ENCODE measurements at places on chromosomes 7 and 10. TPM values are rescaled to one million over a fixed set of nuclear protein-coding genes. Genes with fewer than 3 reads are reported as not detected.

The SH2D4B gene
- 0.09 TPM for total RNA-seq

The NEUROD6 gene
- not detected for total RNA-seq

- H3K27ac ChIP-seq, result peak overlapping the region; percentile 71
- H3K36me3 ChIP-seq, result peaks cover 2% of the 10 kb centered on the region
- peaks cover 5% of the 10 kb centered on the region for H3K4me1 ChIP-seq
- peak; percentile 53 for DNase-seq
- no peak overlapping the region for H3K4me3 ChIP-seq
Measured at GRCh38 chr7:47088329-47089067, 493.4 kb downstream of the TNS3 start.

The SLC4A2 gene
- 139 TPM for total RNA-seq

DNA sequence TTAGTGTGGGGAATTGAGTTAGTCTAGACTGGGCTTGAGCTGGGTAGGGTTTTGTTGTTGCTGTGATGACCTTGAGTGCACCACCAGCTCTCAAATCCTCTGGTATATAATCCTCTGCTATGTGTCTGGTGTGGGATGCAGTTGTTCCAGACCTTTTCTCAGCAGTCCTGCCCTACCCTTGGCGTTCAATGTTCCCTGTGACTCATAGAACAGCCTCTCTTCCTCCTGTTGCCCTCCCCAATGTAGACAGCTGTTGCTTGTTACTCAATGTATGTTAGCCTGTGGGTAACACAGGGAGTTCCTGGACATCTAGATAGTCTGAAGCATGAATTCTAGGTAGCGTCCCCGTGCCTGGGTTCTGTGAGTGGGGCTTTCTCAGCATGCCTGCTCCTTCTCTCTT, 19.8 kb downstream of the ACBD7 start:
- DNase-seq, result no peak
- H3K36me3 ChIP-seq, result peaks cover 24% of the 10 kb centered on the region
- no peak overlapping the region for H3K27ac ChIP-seq

GRCh38 chr10:93482145-93482834, at the start of gene MYOF:
TSS of gene MYOF (minus strand) at chr10:93482334. CDS start at chr10:93482194, 140 bp downstream.
- peak within 1 kb of the TSS; percentile 87 for H3K4me3 ChIP-seq
- peaks cover 17% of the 10 kb centered on the region for H3K27me3 ChIP-seq
- DNase-seq, result no peak
- peak within 1 kb of the TSS; percentile 30 for H3K27ac ChIP-seq
- peaks cover 15% of the 10 kb centered on the region for H3K4me1 ChIP-seq

The PDZD7 gene
- 0.50 TPM for total RNA-seq

The OR9A2 gene
- not detected for total RNA-seq

- no peak overlapping the region for H3K27ac ChIP-seq
- no peak for DNase-seq
- H3K4me1 ChIP-seq, result peaks cover 14% of the 10 kb centered on the region
- no peaks in the 10 kb centered on the region for H3K36me3 ChIP-seq
- no peaks in the 10 kb centered on the region for H3K27me3 ChIP-seq
- H3K4me3 ChIP-seq, result no peak overlapping the region
Measured at GRCh38 chr10:122495406-122496340, 34.3 kb downstream of the HTRA1 start.

The MCM10 gene
- total RNA-seq, result 76.3 TPM

DNA sequence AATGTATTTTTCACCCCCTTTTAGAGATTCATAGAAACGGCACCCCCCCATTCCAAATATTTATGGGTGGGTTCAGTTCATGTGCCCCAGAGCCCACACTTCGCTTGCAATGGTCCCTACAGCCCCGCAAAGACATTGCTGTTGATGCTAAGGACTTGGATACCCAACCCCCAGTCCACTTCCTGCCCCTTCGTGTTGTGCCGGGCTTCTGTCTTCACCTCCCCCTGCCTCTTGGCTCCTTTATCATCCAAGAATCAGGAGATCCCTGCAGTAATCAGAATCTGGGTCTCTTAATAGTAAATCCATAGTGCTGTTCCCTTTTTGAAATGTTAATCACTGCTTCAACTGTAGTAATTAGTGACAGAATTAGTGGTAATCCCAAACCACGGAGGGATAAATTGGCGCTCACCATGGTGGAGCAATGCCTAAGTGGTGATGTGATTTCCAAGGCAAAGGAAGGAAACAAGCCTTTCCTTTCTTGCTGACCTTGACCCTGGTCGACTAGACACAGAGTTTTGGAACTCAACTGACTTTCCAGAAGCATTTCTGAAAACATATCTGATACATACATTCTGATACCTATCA, 67.7 kb downstream of the HK1 start:
- H3K27me3 ChIP-seq, result no peaks in the 10 kb centered on the region
- H3K4me3 ChIP-seq, result no peak overlapping the region
- peaks cover 12% of the 10 kb centered on the region for H3K36me3 ChIP-seq
- peak overlapping the region; percentile 27 for H3K27ac ChIP-seq
- no peak for DNase-seq
- H3K4me1 ChIP-seq, result peaks cover 43% of the 10 kb centered on the region

DNA sequence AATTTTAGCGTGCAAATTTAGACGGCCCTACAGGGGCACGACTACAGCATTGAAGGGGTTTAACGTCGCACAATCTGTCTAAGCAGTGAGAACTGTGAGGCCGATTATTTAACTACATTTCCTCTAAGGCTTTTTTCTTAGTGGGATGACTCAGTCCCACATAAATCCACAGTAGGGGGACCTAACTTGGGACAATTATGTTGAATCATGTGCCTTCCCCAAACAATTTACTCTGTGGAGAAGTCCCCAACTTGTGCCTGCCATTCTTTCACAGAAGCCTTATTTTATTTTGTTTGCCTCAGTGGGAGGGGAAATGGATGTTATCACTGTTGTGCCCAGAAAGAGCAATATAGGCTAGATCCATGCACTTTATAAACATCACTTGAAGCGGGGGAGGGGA, 80.3 kb upstream of the CDCA7L start:
- no peak overlapping the region for H3K4me3 ChIP-seq
- H3K27ac ChIP-seq, result no peak overlapping the region
- H3K27me3 ChIP-seq, result peaks cover 4% of the 10 kb centered on the region
- no peak for DNase-seq
- peaks cover 5% of the 10 kb centered on the region for H3K36me3 ChIP-seq

- DNase-seq, result no peak
- H3K4me3 ChIP-seq, result no peak overlapping the region
- H3K27me3 ChIP-seq, result no peaks in the 10 kb centered on the region
- H3K36me3 ChIP-seq, result peaks cover 15% of the 10 kb centered on the region
- H3K27ac ChIP-seq, result no peak overlapping the region
Measured at GRCh38 chr7:74561898-74562613, 95.5 kb upstream of the GTF2I start.

DNA sequence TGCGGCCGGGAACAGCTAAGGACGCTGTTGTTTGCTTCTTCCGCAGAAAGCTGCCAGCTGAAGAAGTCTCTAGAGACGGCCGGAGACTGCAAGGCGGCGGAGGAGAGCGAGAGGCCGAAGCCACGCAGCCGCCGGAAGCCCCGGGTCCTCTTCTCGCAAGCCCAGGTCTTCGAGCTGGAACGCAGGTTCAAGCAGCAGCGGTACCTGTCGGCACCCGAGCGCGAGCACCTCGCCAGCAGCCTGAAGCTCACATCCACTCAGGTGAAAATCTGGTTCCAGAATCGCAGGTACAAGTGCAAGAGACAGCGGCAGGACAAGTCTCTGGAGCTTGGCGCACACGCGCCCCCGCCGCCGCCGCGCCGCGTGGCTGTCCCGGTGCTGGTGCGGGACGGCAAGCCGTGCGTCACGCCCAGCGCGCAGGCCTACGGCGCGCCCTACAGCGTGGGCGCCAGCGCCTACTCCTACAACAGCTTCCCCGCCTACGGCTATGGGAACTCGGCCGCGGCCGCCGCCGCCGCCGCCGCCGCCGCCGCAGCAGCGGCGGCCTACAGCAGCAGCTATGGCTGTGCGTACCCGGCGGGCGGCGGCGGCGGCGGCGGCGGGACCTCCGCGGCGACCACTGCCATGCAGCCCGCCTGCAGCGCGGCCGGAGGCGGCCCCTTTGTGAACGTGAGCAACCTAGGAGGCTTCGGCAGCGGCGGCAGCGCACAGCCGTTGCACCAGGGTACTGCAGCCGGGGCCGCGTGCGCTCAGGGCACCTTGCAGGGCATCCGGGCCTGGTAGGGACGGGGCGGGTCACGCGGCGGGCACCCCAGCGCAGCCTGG, 2.4 kb downstream of the NKX2-3 start:
- peaks cover 40% of the 10 kb centered on the region for H3K4me1 ChIP-seq
- peak overlapping the region; percentile 41 for H3K4me3 ChIP-seq
- H3K27me3 ChIP-seq, result peaks cover 97% of the 10 kb centered on the region
- H3K36me3 ChIP-seq, result peaks cover 7% of the 10 kb centered on the region
- H3K27ac ChIP-seq, result no peak overlapping the region

GRCh38 chr10:59375990-59376389, 13.6 kb upstream of the FAM13C start:
- peaks cover 4% of the 10 kb centered on the region for H3K27me3 ChIP-seq

- no peaks in the 10 kb centered on the region for H3K4me1 ChIP-seq
- H3K27me3 ChIP-seq, result peaks cover 32% of the 10 kb centered on the region
- H3K36me3 ChIP-seq, result no peaks in the 10 kb centered on the region
- H3K27ac ChIP-seq, result no peak overlapping the region
- H3K4me3 ChIP-seq, result no peak overlapping the region
Measured at GRCh38 chr10:122669045-122669444, 30.6 kb downstream of the C10orf120 start.

DNA sequence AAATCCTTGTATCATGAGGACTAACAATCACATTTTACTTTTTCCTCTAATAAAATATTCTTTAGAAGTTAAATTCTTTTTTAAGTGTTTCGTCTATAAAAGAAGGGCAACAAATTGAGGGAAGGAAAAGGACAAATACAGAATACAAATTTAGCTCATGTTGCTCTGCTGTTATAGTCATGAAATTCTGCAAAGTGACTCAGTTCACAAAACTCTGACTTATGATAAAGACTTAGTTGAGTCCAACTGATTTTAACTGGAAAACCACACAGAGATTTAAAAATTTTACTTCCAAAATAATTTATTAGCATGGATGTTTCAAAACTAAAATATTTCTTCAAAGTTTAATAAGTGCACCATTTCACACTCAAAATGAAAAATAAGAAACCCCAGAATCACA, 75.0 kb upstream of the GPR22 start:
- no peaks in the 10 kb centered on the region for H3K4me1 ChIP-seq
- H3K27ac ChIP-seq, result no peak overlapping the region
- DNase-seq, result no peak
- H3K36me3 ChIP-seq, result peaks cover 3% of the 10 kb centered on the region

GRCh38 chr10:8776926-8777622, 722.6 kb downstream of the GATA3 start:
- H3K27me3 ChIP-seq, result peaks cover 7% of the 10 kb centered on the region
- H3K4me3 ChIP-seq, result no peak overlapping the region
- no peak for DNase-seq
- no peaks in the 10 kb centered on the region for H3K4me1 ChIP-seq

The UCN3 gene
- total RNA-seq, result not detected

DNA sequence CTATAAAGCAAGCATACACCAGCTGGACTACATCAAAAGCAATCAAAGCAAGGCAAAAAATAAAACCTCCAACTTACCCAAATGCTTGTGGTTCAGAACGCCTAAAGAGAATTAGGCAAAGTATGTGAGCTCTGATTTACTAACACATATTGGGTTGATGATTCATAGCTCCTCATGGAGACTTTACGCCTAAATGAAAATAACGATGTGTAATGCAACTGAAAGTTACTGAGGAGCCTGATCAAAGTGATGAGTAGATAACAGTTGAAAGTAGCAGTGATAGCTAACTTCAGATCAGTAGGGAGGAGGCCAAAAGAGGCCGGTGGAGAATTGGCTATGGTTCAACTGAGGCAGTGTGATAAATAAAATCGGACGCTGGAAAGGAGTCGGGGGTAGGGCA, 85.0 kb downstream of the MPP7 start:
- no peaks in the 10 kb centered on the region for H3K36me3 ChIP-seq
- DNase-seq, result no peak
- H3K27me3 ChIP-seq, result no peaks in the 10 kb centered on the region
- H3K4me1 ChIP-seq, result peaks cover 7% of the 10 kb centered on the region

GRCh38 chr7:92872701-92873100, 36.3 kb upstream of the CDK6 start:
- peaks cover 4% of the 10 kb centered on the region for H3K4me1 ChIP-seq
- H3K36me3 ChIP-seq, result peaks cover 5% of the 10 kb centered on the region
- H3K4me3 ChIP-seq, result no peak overlapping the region
- H3K27me3 ChIP-seq, result no peaks in the 10 kb centered on the region

GRCh38 chr7:1867370-1868260, 197.5 kb downstream of the ELFN1 start:
- H3K4me1 ChIP-seq, result peaks cover 11% of the 10 kb centered on the region
- H3K36me3 ChIP-seq, result no peaks in the 10 kb centered on the region
- no peak for DNase-seq
- H3K27me3 ChIP-seq, result no peaks in the 10 kb centered on the region

DNA sequence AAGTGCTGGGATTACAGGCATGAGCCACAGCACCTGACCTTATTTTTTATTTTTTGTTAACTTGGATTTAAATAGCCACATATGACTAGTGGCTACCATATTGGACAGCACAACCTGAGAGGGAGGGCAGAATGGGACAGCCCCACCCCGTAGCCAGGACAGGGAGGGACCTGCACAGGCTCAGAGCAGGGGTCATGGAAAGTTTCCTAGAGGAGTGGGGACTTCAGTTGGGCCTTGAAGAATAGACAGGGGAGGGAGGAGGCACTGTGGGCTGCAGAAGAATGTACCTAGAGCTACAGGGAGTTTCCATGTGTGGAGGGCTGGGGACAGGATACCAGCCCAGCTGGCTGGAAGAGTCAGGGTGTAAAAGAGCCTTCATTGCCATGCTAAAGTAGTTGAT, 8.8 kb downstream of the TRIM8 start:
- H3K4me1 ChIP-seq, result peaks cover 50% of the 10 kb centered on the region
- peaks cover 10% of the 10 kb centered on the region for H3K36me3 ChIP-seq
- H3K27me3 ChIP-seq, result no peaks in the 10 kb centered on the region
- DNase-seq, result no peak
- H3K4me3 ChIP-seq, result peak overlapping the region; percentile 8

The AKR1E2 gene
- total RNA-seq, result 3.9 TPM

DNA sequence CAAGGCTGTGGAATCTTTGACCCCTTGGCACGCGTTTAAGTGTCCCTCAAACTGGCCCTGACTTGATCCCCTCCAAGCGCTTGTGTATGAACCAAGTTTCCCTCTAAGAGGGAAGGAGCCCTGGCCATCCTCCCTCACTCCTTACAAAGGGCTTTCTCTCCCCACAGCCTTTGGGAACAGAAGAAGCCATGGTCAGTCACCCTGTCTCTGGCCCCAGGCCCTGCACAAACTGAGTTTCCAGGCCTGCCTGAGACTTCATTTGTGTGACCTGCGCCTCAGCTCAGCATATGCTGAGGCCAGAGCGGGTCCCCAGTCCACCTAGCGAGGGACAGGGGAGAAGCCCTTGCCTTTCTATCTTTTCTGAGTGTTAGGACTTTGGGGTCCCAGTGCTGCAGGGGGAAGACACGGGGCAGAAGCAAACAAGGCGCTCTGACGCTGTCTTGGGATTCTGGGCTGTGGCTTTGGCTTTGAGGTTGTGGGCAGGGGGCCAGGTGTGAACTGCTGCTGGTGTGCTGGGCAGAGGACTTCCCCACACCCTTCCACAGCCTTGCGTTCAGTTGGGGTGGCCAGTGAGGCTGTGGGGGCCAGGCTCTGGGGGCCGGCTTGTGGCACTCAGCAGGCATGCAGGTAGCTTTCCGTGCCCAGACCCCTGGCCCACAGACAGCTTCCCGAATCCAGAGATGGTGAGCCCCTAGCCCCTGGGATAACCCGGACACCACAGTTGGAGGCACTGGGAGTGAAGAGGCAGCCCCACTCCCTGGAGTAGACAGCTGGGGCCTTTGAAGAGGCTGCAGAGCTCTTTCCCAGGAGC, 1.5 kb downstream of the RET start:
- no peak for DNase-seq
- H3K27me3 ChIP-seq, result peaks cover 71% of the 10 kb centered on the region
- H3K4me3 ChIP-seq, result peak overlapping the region; percentile 70

Measured in neural crest cell (in vitro differentiated cells).